ENCODE measurements at places on chromosomes 7 and 10. TPM values are rescaled to one million over a fixed set of nuclear protein-coding genes. Genes with fewer than 3 reads are reported as not detected.

LZTS2 gene
- total RNA-seq, result 87.7 TPM

OPALIN gene
- not detected for total RNA-seq

ADCY1 gene
- 0.32 TPM for total RNA-seq

PDE6C gene
- not detected for total RNA-seq

TSPAN33 gene
- 0.43 TPM for total RNA-seq

NUDT13 gene
- 3.2 TPM for total RNA-seq

FAM204A gene
- 47.0 TPM for total RNA-seq

SPDYE8 gene
- total RNA-seq, result not detected

PARD3 gene
- 38.7 TPM for total RNA-seq

NPY gene
- total RNA-seq, result not detected

HOXA2 gene
- 0.64 TPM for total RNA-seq

EBF3 gene
- 6.0 TPM for total RNA-seq
